ENCODE measurements at places on chromosomes 12 and 14.

DNA sequence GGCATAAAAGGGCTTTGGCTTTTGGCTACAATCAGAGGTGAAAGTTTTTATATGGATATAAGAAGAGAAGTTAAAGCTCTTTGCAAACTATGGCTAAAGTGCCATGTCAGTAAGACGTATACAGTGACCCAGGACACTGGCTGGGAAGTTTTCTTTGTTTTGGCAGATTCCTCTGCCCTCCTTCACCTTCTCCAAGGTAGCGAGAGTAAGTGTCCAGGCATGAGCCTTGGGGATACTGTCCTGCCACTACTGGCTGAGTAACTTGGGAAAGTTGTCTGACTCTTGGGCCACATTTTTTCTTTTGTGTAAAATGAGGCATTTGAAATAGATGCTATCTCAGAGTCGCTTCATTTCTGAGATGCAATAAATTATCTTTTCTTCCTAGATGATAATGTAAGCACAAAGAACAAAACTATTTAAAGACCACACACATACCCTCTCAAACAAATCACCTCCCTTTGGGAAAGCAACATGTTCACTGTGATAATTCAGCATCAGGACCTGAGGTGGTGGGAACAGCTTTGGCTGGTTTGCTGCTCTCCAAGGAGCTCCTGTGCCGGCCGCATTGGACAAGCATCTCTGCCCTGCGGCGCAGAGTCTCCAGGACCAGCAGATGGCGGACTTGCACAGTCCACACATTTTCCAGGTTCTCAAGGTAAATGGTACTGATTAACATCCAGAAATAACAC is 106.3 kb downstream of the PTCSC3 start:
- DNase-seq: no peak

GRCh38 chr12:24879644-24880043 is 69.3 kb downstream of the BCAT1 start:
- no peak for DNase-seq

DNA sequence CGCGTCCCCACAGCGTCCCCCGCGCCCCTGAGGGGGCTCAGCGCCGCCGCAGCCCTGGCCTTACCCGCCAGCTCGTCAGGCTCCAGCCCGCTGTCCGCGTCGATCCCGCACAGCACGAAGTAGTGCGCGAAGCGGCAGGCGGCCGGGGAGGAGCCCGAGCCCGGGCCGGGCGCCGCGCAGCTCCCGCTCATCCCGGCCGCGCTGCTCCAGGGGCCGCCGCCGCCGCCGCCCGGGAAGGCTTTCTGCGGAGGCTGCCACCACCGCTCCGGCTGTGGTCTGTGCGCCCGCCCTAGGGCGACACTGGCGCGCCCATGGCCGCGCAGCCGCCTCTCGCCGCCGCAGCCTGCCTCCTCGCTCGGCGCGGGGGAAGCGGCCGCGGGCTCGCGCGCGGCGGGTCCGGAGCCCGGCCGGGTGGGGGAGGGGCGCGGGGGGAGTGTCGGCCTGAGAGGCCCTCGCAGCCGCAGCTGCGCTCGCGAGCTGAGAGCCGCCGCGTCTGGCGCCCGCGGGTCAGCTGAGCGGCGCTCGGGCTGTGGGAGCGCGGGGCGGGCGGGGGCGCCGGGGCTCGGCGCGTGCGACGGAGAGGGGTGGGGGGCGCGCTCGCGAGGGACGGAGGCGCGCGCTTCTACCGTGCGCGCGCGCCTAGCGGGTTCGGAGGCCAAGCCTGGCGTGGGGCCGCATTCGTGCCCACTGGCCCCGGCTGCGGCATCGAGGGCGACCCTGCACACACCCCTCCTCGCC is at the start of gene DENND5B:
Gene DENND5B, minus strand, starts transcription at position 495 of the 738 bp plus-strand sequence. Its CDS starts 304 bp downstream, at position 191.
- no peak for DNase-seq

- DNase-seq: no peak
Measured at GRCh38 chr12:5262885-5263284, 169.0 kb upstream of the NTF3 start.

DNA sequence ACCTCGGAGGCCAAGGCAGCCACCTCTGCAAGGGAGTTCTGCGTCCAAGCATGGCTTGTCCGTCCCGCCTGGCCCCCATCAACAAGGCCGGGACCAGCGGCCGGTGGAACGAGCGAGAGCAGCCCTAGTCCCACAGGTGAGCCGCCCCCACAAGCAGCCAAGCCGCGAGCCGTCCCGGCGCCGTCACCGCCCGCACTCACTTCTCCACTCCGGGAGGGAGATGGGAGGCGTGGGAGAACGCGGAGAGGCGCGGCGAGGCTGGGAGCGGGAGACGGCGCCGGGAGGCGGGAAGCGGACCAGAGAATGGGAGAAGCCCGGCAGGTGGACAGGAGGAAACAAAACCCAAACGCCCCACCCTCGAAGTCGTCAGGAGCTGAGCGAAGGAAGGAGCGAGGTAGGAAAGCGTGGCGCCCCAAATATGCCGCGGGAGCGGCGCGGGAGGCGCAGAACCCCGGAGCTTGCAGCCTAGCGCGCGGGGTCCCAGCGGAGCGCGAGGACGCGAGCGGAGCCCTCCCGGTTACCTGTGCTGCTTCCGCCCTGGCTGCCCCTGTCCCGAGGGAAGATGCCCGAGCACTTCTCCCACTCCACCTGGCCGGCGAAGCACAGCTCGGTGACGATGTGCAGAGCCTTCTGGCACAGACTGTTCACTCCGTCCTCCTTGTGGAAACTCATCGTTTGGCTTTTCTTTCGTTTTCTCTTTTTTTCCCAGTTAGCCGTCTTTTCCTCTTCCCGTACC is 600 bp downstream of the SYT10 start:
- DNase-seq: no peak

All from activated T-cell treated with anti-CD3 and anti-CD28 coated beads for 1 hour (primary cell).